Omental fat pad (tissue), 4 donors: ENCODE measurements at places on chromosomes 1 and 21. TPM values are rescaled to one million over a fixed set of nuclear protein-coding genes. Genes with fewer than 3 reads are reported as not detected.

- no peak for DNase-seq
Observed at GRCh38 chr1:87598429-87598828, 269.7 kb downstream of the LMO4 start.

DNA sequence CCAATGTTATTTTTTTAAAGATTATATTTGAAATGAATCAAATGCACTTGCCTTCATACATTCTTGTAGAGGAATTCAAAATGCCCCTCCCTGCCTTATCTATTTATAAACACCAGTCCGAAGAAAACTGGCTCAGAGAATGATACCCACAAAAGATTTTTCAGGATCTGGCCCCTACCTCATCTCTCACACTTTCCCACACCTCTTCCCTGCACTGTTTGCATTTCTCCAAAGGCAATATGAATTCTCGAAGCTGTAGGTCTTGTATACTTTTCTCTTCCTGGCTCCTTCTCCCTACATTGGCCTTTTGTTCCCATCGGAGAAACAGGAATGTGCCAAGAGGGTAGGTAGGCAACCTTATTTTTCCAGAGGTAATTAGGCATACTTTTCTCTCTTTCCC, 12.0 kb upstream of the CCDC190 start:
- no peak for DNase-seq

GRCh38 chr21:32539378-32539777, 45.9 kb downstream of the TCP10L start:
- DNase-seq = no peak

GRCh38 chr1:90704817-90705216, 12.3 kb downstream of the BARHL2 start:
- DNase-seq = no peak

DNA sequence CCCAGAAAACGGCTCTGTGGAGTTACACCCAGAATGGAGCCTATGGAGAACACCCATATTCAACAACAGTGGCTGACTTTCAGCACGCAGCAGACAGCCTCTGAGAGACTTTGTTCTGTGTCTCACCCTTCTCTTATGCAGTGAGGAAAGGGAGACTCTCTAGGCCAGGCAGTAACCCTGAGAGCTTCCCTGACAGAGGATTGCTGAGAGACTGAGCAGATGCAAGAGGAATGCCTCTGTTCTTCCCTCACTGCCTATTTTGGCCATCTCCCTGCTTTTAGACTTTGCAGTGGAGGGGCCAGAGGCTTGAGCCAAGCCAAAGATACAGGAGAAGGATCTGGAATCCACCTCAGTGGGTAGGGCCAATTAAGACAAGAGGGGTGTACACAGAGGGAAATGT, 41.8 kb upstream of the SLC16A1 start:
- no peak for DNase-seq

GRCh38 chr1:29991025-29991424, 732.4 kb downstream of the MATN1 start:
- DNase-seq = no peak

- peak; percentile 78 for DNase-seq
Observed at GRCh38 chr1:206684478-206685333, at the start of gene MAPKAPK2. MAPKAPK2 (plus strand) TSS chr1:206684905; CDS start chr1:206685230, 325 bp downstream.

- DNase-seq = no peak
Observed at GRCh38 chr1:66681686-66682085, 70.6 kb upstream of the DYNLT5 start.

DNA sequence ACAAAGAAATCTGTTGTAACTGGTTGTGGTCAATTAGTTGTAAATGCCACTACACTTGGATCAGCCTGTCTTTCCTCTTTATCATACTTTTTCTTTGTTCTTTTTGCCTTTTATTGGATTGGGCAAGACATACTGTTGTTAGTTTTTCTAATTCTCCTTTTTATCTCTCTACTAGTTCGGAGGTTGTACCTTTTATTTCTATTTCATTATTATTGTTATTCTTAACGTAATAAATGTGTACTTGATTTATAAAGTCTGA, 59.2 kb downstream of the IVNS1ABP start:
- no peak for DNase-seq

DNA sequence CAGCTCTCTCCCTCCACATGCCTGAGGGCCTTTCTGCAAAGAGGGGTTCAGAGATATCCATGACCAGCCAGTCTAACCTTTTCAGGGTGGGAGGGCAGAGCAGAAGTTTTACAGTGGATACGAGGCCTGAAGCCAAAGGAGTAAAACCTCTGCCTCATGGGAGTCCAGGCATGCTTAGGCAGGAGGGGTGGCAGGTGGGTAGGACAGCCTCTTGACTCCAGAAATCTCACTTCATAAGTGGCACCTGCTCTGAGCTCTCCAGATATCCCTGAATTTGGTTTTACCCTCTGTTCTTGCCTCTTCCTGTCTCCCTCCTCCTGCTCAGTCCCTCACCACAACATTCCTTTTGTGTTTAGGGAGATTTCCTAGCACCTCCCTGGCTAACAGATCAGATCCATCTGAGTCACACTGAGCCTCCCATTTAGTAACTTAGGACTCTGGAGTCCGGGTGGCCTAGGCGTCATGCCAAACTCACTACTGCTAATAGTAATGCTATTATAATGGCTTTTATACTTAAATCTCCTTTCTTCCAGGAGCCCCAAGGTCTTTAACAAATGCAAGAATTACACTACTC, 201.0 kb downstream of the HS2ST1 start:
- DNase-seq = no peak

The CNKSR1 gene
- 0.96 TPM for total RNA-seq

The UBE4B gene
- 58.4 TPM for total RNA-seq

The CYP4A22 gene
- 0.72 TPM for total RNA-seq

The CFAP141 gene
- total RNA-seq = not detected

The OR2T2 gene
- total RNA-seq = not detected
